ELR (cell line): ENCODE measurements at places on chromosomes 16 and 17.

GRCh38 chr17:6671431-6671830, 19.9 kb downstream of the C17orf100 start:
- no peak for DNase-seq

- DNase-seq: peak; percentile 69
Measured at GRCh38 chr16:56617212-56618085, 8.1 kb upstream of the MT1E start.

GRCh38 chr16:5175266-5175665, 77.7 kb upstream of the EEF2KMT start:
- DNase-seq: no peak

DNA sequence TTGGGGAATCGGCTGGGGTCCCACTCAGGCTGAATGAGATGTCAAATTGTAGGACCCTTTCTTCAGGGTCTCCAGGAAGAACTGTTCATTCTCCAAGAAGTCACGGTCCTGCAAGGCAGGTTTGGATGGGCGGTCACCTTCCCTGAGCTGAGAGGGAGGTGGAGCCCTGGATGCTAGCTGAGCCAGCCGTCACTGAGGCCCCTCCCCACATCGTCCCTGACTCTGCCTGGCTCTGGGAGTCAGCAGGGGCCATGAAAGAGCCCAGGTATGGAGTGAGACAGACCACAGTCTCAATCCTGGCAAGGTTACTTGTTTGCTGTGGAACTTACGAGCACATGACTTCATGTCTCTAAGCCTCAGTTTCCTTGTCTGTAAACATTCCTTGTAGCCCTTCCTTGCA, 6.0 kb upstream of the MRPL38 start:
- DNase-seq: no peak

DNA sequence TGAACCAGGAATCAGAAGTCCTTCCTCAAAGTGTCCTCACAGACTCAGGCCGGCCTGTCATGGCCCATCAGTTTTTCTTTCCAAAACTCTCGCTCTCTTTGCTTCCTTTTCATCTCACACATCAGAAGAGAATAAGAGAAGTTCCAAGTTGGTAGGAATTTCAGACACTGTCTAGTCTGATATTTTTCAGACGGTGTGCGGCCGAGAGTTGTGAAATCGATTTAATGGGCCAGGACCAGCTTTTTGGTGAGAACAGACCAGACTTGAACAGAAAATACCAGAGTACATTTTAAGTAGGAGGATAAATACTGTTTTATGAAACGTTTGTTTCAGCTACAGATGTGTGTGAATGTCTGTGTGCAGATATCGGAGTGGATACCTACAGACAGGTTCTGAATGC, 24.8 kb upstream of the RCVRN start:
- DNase-seq: no peak

DNA sequence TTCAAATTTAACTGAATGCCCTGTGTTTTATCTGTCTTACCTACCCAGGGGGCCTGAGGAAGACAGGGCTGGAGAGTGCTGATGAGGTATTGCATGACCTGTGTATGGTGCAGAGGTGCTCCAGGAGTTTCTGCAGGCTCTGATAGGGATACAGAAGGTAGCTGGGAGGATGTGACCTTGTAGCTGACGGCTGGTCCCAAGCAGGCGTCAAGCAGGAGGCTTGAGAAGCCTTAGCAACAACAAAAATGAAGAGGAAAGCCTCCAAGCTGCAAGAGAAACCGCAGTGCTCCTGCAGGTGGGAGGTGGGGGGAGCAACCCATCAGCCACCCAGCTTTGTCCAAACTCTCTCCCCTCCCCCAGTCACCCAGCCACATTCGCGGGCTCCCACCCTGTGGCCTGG, 40.4 kb downstream of the LAT start:
- DNase-seq: no peak

- no peak for DNase-seq
Measured at GRCh38 chr16:57669476-57670162, 1.5 kb downstream of the ADGRG3 start.

GRCh38 chr17:64572682-64573154, 65.9 kb downstream of the CEP95 start:
- DNase-seq: peak; percentile 67

- DNase-seq: no peak
Measured at GRCh38 chr17:8430966-8431365, 4.7 kb upstream of the NDEL1 start.

GRCh38 chr17:9239246-9239792, 218.0 kb downstream of the NTN1 start:
- DNase-seq: no peak

- no peak for DNase-seq
Measured at GRCh38 chr16:68719993-68720489, 17.1 kb upstream of the CDH1 start.

DNA sequence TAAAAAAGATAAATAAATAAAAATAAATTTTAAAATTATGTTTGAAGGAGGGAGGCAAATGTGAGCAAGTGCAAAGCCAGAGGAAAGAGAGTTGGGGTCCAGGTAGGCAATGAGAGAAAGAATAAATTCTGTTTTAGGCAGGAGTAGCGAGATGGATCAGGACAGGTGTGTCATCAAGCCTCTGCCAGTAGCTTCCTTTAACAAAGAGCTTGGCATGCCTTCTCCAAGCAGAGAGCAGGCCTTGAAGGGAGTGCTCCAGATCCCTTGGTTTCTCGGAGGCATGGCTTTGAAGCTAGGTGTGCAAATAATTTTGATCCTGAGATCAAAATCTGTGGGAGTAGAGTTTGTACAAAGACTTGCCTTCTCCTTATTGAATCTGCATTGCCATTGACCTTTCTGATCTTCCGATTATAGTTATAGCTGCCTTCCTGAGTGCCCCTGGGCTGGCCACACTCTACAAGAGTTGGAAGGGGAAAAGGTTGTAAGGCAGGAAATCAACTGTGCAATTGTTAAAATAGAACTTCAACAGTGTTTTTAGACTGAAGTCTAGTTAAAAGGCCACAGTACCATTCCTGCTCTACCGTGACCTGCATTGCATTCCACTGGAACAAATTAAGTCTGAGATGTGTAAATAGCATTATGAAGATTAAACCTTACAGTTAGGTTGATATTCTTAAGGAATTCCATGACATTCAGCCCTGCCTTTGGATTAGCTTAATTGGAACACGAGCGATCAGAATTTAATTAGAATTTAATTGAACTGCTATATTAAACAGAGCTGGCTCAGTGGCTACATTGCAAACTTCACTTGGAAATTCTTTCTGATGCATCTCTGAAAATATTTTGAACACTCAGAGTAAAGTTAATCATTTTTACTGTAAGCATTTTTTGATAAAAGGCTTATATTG, 33.7 kb downstream of the IQCK start:
- DNase-seq: no peak

DNA sequence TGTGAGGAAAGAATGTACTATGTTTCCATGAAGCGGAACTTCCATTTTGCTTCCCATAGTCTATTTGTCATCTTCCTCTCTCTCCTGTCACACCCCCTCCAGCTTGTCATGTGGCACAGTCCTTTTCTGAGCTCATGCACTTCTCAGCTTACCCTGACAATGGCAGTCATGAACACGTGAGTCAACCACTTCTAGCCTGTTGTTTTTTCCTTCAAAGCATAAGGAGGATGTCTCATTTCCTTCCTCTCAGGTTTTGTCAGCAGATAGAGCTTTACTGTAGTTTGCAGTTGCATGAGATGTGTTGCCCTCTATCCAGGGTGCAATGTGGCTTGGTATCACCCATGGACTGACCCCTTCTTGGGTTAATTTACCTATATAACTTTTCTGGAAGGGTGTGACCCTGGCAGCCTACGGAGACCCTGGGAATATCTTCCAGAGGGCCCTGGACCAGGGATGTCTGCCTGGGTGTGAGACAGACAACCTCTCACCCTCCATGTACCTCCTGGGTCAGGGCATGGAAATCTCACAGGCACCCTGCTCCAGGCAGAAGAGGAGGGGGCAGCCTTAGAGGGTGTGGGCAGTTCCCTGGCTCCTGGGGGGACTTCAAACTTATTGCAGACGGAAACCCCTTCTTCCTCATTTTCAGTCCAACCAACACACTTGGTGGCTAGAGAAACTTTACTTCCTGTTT, 4.0 kb upstream of the ZNF267 start:
- DNase-seq: peak; percentile 98

- DNase-seq: no peak
Measured at GRCh38 chr17:57881783-57882351, 32.0 kb upstream of the MRPS23 start.

GRCh38 chr17:17837966-17838962, 1.5 kb upstream of the SREBF1 start:
- peak; percentile 41 for DNase-seq

- DNase-seq: no peak
Measured at GRCh38 chr16:17461951-17462729, 8.6 kb downstream of the XYLT1 start.

DNA sequence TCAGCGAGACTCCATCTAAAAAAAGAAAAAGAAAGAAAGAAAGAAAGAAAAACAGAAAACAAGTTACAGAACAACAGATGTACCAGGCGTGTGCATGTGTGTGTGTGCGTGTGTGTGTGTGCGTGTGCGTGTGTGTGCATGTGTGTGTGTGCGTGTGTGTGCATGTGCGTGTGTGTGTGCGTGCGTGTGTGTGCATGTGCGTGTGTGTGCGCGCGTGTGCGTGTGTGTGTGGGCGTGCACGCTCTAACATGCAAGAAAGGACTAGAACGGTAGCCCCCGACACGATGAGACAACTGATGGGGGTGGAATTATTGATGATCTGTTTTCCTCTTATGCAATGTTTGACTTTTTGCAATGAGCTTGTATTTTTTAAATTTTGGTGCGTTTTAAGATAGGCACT, 1.6 kb downstream of the ALDH3A1 start:
- no peak for DNase-seq

GRCh38 chr17:68624381-68624780, 23.2 kb upstream of the FAM20A start:
- DNase-seq: no peak

DNA sequence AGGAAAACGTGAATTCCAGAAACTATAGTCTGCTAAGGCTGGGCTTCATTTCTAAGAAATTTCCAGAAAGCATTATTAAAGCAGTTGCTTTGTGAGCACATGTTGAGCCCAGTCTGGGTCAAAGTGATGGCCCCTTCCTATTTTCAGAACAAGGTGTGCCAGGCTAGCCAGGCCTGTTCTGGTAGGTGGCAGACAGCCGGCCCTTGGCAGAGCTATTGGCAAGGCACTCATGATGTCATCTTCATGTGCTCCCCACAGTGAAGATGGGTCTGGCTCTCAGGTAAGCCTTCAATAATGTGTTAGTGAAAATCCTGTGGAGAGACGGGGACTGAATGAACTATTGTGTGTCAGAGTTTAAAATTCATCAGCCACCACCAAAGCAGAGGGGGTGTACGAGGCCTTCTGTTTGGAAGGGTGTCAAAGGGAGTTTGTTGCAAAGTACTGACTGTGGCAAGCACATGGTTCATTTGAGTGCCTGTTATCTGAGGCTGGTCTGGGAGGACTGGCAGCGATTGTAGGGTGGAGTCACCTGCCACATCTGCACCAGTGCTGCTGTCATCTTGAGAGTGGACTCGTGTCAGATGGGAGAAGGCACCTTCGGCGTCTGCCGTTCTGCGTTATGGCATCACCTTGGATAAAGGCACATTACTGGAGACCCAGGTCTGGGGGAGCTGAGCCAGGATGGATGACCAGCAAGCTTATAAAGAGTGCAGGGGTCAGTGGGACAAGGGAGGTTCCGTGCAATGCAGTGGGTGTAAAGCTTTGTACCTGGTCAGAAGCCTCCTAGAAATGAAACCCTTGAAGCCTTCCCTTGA, 43.4 kb downstream of the KSR1 start:
- no peak for DNase-seq

- peak; percentile 30 for DNase-seq
Measured at GRCh38 chr17:81429821-81430551, 34.7 kb downstream of the BAHCC1 start.

GRCh38 chr16:67562918-67563707, 787 bp downstream of the CTCF start:
- DNase-seq: peak; percentile 67

GRCh38 chr17:50640686-50641351, 6.1 kb downstream of the ABCC3 start:
- DNase-seq: peak; percentile 58

DNA sequence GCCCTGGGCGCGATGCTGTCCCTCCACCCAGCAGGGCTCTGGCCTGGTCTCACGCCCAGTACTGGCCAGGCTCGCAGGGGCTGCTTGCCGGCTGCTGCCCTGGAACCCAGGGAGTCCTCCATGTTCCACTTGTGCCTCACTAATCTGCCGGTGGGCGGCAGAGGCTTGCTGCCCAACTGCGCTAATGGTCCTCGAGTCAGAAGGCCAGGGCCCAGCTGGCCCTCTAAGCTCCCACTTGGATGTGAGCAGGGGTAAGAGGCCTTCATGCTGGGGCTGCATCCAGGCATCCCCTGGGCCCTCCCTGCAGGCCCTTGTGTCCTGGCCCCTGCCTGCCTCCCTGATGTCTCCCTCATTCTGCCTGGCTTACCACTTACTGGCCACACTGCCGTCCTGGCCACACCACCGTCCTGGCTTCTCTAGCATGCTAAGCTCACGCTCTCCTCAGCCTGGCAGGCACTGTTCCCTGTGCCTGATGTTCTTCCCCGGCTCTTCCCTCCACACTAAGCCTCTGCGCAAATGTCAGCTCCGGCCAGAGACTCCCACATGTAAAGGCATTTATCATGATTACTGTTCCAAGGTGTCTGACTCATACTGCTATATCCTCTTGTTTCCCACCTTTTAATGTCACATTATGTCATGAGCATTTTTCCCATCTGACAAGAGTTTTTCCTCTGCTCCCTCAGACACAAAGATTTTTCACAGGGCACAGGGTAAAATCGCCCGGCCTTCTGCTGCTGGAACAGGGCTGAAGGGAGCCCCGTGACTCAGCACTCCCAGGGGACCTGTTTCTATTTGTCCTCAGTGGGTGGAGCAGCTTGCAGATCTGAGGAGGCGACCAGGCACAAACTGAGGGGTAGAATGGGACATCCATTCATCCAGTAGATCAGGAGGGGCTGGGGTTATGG, 15.9 kb downstream of the B9D1 start:
- peak; percentile 74 for DNase-seq
